ENCODE measurements at places on chromosomes 4 and X.

- DNase-seq: no peak
Observed at GRCh38 chr4:52951016-52951415, 88.9 kb downstream of the RASL11B start.

DNA sequence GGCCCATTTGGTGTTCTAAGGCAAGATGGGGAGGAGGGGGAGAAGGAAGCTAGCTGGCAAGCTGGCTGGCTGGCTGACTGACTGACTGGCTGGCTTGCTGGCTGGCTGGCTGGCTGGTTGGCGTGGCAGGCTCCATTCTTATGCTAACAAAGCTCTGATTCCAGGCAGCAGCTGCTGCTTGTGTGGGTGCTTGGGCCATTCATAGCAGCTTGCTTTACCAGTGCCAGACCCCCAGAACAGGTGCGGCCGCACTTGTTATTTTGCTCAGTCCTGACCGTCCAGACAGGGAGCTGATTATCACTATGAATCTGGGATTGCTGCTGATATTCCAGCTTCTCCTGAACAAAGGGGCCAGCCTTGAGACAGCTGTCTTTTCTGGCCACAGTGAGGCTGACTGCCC lies 131.2 kb upstream of the PAK3 start:
- DNase-seq: no peak

DNA sequence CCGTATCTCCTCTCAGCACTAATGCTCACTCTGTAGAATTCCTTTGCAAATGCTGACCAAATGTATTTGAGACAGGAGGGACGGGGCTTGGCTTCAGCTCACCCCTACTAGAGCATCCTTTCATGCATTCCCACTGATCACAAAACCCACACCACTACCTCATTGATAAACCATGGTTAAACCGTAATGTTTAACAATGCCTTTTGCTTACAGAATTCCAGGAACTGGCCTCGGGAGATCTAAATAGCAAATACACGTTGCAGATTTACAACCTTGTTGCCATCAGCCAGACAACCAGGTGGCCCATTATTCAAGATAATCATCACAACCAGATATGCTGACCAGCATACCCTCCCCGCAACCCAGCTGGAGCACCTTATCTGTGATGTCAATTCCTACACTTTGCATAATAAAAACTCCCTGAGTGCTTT lies 391.9 kb downstream of the KCTD8 start:
- DNase-seq: no peak

- DNase-seq: no peak
Observed at GRCh38 chr4:125520258-125520990, 205.7 kb downstream of the FAT4 start.

GRCh38 chrX:48720577-48721250 lies 24.2 kb downstream of the SUV39H1 start:
- no peak for DNase-seq

DNA sequence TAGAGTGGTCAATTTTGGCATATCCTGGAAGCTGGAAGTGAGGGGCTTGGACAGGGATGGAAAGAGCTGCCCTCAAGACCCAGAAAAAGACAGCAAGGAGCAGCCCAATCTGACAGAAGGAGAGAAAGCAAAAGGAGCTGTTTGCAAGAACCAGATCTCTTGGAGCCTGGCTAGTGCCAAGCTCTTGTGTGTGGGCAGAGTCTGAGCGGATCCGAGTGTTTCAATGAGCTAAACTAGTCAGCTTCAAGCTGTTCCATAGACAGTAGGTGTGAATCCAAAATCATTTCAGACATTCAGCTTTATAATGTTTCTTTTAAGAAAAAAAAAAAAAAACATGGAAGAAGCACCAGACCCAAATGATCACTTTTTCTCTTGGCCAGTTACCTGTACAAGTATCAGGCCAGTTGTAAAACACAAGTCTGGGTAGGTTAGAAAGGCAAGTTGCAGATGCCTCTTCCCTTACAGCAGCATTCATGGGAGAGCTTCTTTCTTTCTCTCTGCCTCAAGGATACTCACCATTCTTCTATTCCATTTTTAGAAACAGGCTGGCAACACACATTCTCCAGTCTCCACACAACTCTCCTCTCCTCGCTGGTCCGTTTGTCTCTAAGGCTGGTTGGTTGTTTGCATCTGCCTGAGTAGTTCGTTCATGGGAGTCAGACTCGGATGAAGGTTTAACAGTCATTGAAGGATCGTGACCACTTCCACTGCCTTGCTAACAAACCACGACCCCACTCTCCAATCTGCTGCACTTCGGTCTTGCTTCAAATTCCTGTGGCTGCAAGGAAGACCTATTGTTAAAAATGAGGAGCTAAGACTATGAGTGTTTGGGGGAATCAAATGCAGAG lies 105.2 kb upstream of the GATB start:
- DNase-seq: no peak

- DNase-seq: no peak
Observed at GRCh38 chr4:11178433-11178832, 250.3 kb downstream of the HS3ST1 start.

DNA sequence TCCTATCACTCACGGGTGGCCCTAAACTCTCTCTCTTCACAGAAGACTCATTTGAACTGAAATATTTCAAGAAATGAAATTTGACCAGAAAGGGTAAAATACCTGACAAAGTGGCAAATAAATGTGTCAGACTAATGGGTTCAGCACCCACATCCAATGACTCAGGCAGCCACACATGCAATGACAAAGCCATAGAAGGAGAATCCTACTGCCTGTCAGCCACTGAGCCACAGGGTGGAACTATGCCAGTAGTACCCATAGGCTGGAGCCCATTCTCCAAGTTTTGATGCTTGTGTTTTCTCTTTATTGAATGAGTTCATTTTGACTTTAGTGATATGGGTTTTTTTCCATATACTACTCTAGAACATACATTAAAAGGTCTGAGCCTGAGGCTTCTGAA lies 179.0 kb downstream of the BEND2 start:
- no peak for DNase-seq

GRCh38 chr4:125986307-125986706 lies 671.6 kb downstream of the FAT4 start:
- no peak for DNase-seq

All from stimulated activated CD8-positive, alpha-beta memory T cell treated with anti-CD3 and anti-CD28 coated beads, Interleukin-4, amount 100 ng/mL, for 4 hours (primary cell).